ENCODE measurements at places on chromosomes 4 and X. TPM values are rescaled to one million over a fixed set of nuclear protein-coding genes. Genes with fewer than 3 reads are reported as not detected.

Gene SORCS2
- total RNA-seq = under 0.01 TPM

Gene RPL36A
- 999 TPM for total RNA-seq

Gene RRH
- total RNA-seq = 0.07 TPM

Gene ZC4H2
- 4.1 TPM for total RNA-seq

Gene NDST3
- not detected for total RNA-seq

All from nasal cavity respiratory epithelium epithelial cell of viscerocranial mucosa (primary cell).